ENCODE measurements at places on chromosomes 13 and 19.

DNA sequence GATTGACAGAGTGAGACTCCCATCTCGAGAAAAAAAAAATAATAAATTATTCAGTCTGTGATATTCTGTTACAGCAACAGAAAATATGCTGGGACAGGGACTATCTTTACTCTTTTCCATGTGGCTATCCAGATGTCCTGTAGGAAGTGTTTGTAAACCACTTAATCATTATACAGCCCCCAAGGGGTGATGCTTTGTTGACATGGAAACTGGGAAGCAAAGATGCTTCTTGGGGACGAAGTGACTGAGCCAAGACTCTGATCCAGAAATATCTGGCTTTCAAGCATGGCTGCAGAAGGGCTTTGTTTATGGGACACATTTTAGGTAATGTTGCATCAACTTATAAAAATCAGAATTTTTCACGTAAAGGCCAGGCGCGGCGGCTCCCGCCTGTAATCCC is 5.4 kb downstream of the ZNF8 start:
- no peak for DNase-seq

- DNase-seq, result no peak
These were observed 29.9 kb downstream of the EFNA2 start for GRCh38 chr19:1315470-1316166.

DNA sequence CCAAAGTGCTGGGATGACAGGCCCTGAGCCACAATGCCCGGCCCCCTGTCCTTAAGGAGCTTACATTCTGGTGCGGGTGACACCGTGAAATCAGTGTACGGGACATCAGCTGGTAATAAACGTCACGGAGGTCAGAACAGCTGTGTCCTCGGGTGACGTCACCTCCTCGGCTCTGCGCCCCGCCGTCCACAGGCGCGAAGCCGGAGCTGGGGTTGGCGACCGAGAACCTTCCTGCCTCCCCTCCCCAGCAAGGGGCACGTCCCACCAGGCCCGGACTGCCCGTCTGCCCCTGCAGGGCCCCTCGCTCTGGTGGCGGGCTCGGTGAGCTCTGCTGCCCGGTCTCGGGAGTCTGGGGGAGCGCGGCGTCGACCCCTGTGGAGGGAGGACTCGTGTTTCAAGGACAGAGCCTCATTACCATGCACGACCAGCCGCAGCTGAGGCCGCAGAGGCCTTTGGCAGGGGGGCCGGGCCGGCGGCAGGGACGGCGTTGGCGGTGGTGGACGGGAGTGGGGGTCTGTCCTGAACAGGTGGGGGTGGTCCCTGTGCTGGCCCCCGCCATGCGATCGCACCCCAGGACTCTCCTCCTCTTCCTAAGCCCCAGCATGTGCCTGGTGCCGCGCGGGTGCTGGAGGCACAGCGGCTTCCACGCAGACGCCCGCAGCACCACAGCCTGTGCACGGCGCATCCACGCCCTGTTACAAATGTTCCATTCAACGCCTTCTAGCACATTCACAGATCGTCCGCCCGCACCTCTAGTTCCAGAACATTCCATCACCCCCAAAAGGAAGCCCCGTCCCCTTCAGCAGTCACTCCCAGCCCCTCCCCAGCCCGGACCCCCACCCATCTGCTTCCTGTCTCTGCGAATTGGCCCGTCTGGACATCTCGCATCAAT is 5.4 kb downstream of the LINGO3 start:
- DNase-seq, result no peak

DNA sequence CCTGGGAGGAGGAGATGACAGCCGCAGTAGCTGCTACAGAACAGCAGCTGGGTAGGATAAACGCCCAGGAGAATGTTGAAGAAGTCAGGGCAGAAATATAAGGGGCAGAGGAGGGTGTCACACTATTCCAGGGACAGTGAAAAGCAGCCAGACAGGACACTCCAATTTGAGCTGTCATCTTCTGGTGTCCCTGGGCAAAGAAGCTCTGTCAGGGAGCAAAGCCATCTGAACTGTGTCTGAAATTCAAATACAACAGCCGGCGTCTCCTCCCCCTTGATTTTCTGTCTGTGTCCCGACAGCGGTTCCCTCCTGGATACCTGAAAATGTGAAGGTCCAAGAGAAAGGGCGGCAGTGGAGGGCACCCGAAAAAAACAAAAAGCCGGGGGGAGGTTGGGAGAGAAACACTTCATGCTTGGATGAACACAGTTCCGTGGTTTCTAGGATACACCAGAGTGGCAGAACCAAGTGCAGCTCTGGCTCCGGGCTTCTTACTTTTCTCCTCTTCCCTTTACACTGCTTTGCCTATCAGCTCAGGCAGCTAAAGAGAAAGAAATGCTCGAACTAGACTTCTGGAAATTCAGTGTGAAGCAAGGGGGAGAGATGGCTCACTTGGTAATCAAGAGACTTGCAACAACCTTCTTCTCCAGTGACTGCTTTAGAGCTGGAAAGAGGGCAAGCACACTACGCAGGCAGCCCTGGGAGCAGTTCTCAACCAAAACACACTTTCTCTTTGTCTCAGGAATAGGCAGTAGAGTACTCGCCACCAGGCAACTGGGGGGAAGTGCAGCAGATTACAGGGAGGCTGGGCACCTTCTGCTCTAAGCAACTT is 465.6 kb downstream of the ITGBL1 start:
- DNase-seq, result no peak

DNA sequence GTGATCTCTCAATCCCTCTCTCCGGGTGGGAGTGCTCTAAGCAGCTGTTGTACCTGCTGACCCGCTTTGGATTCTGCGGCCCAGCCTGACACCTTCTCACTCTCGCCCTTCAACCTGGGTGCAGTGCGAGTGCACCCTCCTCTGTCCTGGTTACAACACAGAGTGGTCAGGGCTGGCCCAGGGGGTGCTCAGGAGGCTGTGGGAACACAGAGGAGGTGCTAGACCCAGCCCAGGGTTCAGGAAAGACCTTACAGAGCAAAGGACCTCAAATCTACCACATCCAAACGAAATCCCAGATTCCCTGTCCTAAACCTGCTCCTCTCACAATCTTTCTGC is 23.7 kb downstream of the ZNF175 start:
- DNase-seq, result no peak

DNA sequence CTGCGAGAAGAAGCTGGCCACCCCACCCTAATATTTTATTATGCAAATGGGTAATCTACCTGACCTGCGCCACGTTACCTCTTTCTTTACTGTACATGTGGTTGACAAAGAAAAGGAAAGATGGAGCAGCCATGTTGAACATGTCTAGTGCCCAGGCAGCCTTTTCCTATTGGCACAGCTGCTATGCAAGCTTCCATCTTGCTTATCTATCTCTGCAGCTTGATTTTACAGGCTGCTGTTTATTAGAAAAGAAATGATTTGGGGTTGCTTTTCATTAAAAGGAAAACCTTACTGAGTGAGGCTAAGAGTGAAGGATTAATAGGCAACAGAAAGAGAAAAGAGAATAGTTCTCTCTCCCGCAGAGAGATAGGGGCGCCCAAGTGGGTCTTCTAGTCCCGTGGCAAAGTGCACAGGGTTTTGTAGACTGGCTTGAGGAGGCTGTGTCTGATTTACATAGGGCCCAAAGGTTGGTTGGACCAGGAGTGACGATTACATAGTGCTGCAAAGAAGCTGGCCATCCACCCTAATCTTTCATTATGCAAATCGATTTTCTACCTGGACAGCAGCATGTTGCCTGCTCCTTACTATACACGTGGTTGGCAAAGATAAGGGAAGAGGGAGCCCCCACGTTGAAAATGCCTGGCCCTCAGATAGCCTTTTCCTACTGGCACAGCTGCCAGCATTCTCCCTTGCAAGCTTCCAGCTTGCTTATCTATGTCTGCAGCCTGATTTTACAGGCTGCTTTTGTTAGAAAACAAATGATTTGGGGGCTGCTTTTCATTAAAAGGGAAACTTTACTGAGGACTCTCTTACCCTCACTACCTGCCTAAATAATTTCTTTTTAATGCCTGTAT is 28.3 kb downstream of the OR10H4 start:
- no peak for DNase-seq
